ENCODE measurements at places on chromosomes 11 and 22.

DNA sequence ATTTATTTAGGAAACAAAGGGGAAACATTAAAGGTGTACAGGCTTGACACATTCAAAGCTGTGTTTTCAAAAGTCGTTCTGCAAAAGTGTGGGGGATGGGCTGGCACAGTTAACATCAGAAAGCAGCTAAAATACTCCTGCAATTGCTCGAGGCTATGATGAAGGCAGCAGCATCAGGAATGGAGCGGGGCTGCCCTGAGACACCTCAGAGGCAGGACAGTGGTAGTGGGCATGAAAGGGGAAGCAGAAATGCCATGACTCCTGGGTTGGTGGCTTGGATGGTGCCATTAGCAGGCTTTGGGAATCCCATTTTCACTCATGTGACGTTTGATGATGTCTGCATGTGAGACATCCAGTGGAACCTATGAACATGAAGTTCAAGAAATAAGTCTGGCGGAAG lies 646 bp downstream of the NCAPD3 start:
- DNase-seq: no peak

GRCh38 chr11:2653198-2653551 lies 46.6 kb downstream of the KCNQ1OT1 start:
- no peak for DNase-seq

DNA sequence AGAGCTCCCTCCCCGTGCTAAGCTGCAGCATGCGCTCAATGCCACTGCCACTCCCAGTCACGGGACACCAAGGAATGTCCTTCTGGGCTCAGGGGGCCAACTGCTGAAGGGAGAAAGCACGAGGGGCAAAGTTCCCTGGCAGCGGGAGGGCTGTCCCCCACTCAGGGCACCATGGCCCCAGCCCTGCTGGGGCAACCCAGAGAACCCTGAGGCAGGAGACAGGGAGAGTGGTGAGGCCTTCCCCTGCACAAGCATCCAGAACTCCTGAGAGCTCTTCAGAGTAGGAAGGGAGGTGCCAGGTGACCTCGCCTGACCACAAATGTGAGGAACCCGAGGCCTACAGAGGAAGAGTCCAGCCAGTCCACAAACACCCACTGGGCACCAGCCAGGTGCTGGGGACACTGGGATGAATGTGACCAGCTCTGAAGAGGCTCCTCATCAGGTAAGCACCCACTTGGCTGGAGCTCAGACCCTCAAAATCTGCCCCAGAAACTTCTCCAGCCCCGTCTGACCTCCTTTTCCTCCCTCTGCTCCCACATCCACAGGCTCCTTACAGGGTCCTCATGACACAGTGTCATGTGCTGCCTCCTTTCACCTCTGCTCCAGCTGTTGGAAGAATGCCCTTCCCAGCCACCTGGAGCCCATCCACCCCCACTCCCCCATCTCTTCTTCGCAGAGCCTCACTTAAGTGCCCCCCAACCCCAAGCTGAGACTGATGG lies 15.6 kb downstream of the GDPD5 start:
- no peak for DNase-seq

DNA sequence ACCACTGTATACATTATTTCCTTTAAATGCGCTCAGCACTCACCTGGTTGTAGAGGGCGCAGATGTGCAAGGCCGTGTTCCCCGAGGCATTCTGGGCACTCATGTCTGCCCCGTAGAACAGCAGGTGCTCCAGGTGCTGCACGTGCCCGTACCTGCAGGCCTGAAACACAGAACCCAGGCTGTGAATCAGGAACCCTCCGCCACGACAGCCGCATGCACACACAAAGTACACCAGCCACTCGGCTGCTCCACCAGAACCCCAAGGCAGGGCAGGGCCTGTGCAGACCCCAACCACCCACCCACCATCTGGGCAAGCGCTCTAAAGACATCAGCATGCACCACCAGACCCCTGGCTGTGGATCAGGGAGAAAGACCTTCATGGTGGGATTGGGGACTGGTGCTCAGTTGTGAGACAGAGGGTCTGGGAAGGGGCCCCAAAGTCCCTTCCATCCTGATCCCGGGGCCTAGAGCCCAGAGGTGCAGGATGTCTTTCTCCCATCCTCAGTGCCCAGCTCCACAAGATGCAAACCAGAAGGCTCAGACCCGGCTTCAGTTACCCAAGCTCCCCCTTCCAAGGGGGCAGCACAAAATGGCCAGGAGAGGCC lies 177.2 kb downstream of the SHANK2 start:
- DNase-seq: no peak

- no peak for DNase-seq
Measured at GRCh38 chr22:48565901-48566501, 1261.7 kb downstream of the BRD1 start.

DNA sequence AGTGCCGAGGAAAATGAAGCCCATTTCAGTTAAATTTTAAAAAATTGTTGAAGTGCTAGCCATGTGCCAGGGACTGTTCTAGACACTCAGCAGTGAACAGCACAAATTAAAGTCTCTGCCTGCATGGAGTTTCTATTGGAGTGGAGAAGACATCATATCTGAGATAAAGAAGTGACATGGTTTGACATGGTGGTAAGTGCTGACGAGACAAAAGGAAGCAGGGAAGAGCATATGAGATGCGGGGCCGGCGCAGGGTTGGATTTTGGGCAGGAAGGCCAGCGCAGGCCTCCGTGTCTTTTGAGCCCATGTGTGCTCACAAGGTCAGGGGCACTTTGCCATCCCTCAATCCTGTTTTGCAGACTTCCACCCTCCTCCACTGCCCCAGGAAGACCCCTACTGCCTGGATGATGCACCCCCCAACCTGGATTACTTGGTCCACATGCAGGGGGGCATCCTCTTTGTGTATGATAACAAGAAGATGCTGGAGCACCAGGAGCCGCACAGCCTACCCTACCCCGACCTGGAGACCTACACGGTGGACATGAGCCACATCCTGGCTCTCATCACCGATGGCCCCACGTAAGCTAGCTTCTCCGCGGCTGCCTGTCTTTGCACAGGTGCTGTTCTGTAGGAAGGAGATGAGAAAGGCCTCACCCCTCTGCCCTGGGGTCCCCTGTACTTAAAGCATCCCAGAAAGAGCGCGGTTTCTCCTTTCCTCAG lies 29.6 kb downstream of the AMPD3 start:
- DNase-seq: no peak

GRCh38 chr22:35782504-35782903 lies 64.8 kb downstream of the APOL5 start:
- DNase-seq: no peak

DNA sequence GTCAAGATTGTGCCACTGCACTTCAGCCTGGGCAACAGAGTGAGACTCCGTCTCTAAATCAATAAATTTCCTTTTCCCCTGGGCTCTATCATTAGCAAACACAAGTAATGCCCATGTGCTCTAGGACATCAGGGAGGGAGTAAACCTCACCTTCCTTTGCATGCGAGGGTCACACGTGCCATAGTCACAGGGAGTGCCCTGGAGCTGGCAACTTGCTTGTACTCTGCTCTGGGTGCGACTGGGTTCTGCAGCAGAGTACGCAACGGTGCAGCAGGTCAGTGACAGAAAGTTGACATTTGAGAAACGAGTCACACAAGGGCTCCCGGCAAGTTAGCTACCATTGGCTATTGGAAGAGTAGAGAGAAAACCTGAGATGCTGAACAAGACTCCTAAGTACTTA lies 32.6 kb upstream of the CHKA start:
- DNase-seq: no peak
